ENCODE measurements at places on chromosomes 5 and 9.

DNA sequence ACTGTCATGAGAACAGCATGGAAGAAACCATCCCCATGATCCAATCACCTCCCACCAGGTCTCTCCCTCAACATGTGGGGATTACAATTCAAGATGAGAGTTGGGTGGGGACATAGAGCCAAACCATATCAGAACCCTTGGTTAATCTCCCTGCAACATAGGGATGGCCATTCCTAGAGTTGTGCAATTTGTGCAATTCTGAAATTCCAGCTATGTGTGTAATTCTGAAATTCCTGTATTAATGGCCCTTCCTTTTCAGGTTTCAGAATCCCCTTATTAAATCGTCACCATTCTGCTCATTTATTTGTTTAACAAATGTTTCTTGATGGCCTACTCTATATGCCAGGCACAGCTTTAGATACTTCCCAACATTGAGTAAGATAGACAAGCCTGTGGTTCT lies 282.6 kb downstream of the SMARCA2 start:
- no peaks in the 10 kb centered on the region for H3K27me3 ChIP-seq
- H3K27ac ChIP-seq, result no peak overlapping the region
- no peak overlapping the region for H3K4me3 ChIP-seq
- no peak for DNase-seq
- peaks cover 22% of the 10 kb centered on the region for H3K36me3 ChIP-seq

DNA sequence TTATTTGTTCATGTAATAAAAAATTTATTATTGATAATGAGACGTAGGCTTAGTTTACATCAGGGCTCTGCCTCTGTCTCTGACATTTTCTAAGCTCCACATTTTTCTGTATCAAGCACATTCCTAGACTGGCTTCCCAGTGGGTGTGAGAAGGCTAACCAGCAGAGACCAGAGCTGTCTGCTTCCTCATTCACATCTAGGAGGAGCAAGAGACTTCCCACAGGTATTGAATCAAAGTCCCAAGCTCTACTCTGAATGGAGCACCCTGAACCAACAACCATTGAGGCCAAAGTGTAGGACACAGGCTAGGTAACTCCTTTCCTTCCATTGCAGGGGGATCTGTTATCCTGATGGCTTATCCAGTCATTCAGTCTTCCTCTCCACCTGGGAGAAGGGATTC lies 72.4 kb downstream of the PARP8 start:
- DNase-seq, result no peak
- no peak overlapping the region for H3K27ac ChIP-seq
- no peaks in the 10 kb centered on the region for H3K4me1 ChIP-seq
- no peak overlapping the region for H3K4me3 ChIP-seq
- H3K27me3 ChIP-seq, result no peaks in the 10 kb centered on the region

DNA sequence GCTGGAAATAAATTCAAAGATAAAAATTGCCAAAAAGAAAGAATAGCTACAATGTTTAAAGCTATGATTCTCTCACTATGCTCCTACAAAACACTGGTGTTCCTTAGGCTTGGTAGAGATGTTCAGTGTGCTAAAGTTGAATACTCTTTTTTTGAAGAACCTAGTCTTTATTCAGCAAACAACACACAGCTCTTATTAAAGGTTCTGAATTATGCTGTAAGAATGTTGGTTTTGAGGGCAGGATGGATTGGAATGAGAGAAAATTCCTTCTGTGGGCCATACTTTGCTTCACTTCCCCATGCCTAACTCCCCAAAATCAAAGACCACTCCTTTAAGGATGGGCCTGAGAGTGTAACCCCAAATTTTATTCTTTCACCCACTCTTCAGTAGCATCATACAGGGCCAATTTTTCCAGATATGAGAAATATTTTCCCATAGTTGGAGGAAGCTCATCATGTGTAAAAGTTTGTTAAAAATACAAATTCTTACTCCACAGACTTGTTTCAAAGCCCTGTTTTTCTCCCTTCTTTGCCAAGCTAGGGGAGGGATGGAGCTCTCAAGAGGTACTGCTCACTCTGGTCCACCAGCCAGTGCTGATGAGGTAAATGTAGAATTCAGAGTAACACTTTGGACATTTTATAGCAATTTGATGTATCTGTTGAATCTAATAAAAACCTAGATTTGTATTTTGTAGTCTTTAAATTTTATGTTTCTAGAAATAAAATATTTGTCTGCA lies 99.3 kb downstream of the GDNF start:
- H3K27me3 ChIP-seq, result no peaks in the 10 kb centered on the region
- DNase-seq, result no peak
- peaks cover 32% of the 10 kb centered on the region for H3K36me3 ChIP-seq
- no peak overlapping the region for H3K27ac ChIP-seq
- H3K4me1 ChIP-seq, result no peaks in the 10 kb centered on the region

GRCh38 chr5:1014346-1014745 lies 5.7 kb downstream of the NKD2 start:
- H3K36me3 ChIP-seq, result no peaks in the 10 kb centered on the region
- DNase-seq, result no peak
- H3K4me3 ChIP-seq, result no peak overlapping the region

Measured in H9 (cell line).